ENCODE measurements at places on chromosomes 5 and 9. TPM values are rescaled to one million over a fixed set of nuclear protein-coding genes. Genes with fewer than 3 reads are reported as not detected.

DNA sequence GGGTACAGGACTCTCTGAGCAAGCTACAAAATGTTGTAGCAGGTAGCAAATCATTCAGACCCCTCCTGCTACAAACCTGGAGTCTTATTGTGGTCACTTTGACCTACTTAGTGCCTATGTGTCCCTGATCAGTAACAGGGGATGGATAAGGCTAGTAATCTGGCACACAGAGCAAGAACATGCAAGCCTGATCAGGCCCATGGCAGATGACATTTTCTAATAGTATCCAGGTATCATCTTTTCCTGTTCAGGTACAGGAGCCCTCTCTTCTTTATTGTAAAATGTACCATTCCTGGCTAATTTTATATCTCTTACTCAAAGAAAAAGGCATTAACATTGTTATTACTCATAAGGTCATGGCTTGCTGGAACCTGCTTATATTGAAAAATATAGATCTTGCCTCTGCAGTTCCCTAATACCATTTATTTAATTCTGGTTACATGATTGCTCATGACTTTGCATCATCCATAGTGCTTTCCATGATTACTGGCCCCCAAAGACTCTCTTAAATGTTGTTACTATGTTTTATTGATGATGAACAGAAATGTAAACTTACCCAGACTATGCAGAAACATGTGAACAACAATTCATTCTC is 18.2 kb upstream of the CCNH start:
- DNase-seq: no peak

DNA sequence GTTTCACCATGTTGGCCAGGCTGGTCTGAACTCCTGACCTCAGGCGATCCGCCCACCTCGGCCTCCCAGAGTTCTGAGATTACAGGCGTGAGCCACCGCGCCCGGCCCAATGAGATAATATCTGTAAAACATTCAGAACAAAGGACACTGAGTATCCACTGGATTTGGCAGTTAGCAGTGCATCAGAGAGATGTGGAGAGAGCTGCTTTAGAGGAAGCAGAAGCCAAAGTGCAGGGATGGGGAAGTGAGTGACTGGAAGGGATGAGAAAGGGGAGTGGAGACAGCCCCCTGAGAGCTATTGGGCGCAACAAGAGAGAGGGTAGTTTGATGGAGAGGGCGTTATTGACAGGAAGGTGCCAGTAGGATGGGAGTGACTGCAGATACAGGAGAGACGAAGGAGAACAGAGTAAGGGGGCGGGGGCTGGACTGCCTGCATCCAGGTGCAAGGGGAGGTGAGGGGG is 157.5 kb upstream of the SHB start:
- DNase-seq: no peak

- DNase-seq: no peak
These were observed 362.0 kb downstream of the PRELID2 start for GRCh38 chr5:145473042-145473642.

GRCh38 chr9:89615661-89616060 is 10.8 kb downstream of the GADD45G start:
- no peak for DNase-seq

- no peak for DNase-seq
These were observed 61.6 kb downstream of the CSNK1A1 start for GRCh38 chr5:149489605-149490037.

The RASGRF2 gene
- 1.4 TPM for polyA plus RNA-seq

The NUP214 gene
- 76.1 TPM for polyA plus RNA-seq
